ENCODE measurements at places on chromosomes 11 and 22. TPM values are rescaled to one million over a fixed set of nuclear protein-coding genes. Genes with fewer than 3 reads are reported as not detected.

The KRTAP5-10 gene
- not detected for total RNA-seq

The STX3 gene
- 23.2 TPM for total RNA-seq

The TRIM34 gene
- 12.7 TPM for total RNA-seq

The MAFF gene
- total RNA-seq, result 92.4 TPM

The OR52N4 gene
- 1.3 TPM for total RNA-seq

The NXPE4 gene
- not detected for total RNA-seq

The OR2AG1 gene
- under 0.01 TPM for total RNA-seq

The OR8J1 gene
- total RNA-seq, result not detected

The CRYAB gene
- total RNA-seq, result not detected

The EFCAB6 gene
- 0.54 TPM for total RNA-seq

The TEX54 gene
- not detected for total RNA-seq

The OTOG gene
- not detected for total RNA-seq

The SAA4 gene
- total RNA-seq, result not detected

All from hematopoietic multipotent progenitor cell (in vitro differentiated cells).